ENCODE measurements at places on chromosomes 6 and 20.

- no peak for DNase-seq
Measured at GRCh38 chr20:52820641-52821292, 151.4 kb upstream of the TSHZ2 start.

DNA sequence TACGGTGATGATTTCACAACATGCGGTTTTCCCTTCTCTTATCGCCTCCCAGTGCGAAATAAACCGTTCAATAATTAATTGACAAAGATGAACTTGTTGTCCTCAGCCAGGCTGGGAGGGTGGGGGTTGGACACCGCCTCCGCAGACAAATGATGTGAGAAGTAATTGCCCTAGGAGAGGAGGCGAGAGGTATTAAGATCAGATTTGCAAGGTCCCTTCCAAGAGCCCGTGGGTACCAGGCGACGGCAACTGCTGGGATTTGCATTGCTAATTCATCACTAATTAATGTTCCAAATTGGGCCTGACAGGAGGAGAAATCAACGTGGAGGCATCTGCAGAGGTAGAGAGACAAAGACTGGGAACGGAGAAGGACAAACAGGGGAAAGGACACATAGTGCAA, 90.2 kb upstream of the CCDC167 start:
- no peak for DNase-seq

GRCh38 chr6:110784610-110784979, 30.7 kb downstream of the CDK19 start:
- DNase-seq, result no peak

- DNase-seq, result peak; percentile 71
Measured at GRCh38 chr6:23180504-23181293, 611.3 kb downstream of the HDGFL1 start.

DNA sequence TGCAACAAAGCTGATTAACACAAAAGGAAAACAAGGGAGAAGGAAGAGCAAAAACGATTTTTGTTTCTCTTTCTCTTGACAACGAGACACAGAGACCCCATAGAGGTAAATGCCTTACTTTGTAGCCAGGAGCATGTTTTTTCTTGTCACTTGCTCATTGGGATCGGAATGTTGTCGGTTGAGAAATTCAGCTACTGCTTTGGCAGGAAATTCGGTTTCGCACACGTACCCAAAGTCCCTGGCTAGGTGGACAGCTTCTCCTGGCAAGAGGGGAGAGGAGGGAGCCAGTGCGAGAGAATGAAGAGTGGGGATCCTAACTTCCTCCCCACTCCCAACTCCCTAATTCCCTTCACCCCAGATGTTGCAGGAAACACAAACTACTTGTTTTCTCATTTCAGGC, 14.5 kb downstream of the TFAP2A start:
- no peak for DNase-seq

DNA sequence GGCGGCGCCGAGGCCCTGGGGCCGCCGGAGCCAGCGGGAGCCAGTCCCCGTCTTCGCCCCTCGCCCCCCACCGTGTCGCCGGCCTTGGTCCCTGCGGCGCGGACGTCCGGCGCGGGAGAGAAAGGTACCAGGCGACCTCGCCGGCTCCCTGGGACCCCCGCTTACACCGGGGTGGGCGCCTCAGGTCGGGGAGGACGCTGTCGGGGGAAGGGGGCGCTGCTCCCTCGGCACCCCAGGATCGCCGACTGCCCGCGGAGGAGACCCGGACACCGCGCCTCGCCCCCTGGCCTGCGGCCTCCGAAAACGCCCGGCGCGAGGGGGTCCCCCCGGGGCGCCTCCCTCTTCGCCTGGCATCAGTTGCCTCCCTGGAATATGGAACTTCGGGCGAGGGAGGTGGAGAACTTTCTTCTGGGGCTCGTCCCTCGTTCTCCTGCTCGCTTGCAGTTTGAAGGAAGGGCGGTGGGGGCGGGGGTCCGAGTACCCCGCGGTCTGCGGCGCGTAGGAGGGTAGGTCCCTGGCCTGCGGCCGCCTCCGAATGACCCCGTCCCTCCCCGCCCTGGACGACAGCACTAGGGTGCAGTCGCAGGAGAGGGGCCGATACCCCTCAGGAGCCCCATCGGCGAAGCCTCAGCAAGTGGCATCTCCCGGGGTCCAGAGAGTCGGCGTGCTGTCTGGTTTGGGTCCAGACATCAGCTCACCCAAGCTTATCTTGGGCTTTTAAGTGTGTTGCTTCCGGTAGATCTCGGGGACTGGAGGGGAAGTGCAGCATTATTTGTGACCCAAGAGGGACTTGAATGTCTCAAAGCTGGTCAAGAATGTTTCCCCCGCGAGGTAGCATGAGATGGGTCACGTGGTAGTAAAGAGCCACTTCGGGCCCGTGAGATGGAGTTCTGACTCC, 549 bp downstream of the ANKRD6 start:
- DNase-seq, result no peak

DNA sequence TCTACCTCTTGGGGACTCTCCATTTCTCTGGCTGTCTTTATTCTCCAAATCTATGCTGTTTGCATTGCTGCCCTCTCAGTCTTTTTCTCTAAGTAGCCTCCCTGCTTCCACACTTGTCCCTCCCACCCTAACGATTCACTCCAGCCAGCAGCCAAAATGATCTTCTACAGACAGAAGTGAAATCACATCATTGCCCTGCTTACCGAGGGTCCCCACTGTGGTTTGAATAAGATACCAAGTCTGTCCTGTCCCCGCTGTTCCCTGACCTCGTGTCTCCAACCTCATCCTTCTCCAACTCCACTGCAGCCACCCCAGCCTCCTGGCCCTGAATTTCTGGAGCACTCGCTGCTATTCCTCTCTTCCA, 11.5 kb upstream of the OCSTAMP start:
- DNase-seq, result no peak

DNA sequence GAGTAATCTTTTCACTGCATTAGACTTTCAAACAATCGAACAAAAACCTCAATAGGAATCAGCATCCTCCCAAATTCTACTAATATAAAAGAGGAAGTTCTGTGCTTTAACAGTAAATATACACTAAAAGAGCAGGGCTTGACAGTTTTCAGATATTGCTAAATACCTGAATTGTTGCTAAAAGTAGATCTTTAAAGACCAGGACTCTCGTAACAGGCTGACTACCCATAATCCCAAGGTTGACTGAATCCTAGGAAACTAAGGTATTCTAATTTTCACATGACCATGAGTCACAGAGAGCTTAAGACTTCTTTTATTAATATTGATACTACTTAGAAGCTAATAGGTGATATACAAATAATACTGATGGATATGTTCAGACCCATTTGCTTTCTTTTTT, 10.1 kb downstream of the CD164 start:
- DNase-seq, result no peak

- no peak for DNase-seq
Measured at GRCh38 chr6:164693944-164694343, 615.5 kb downstream of the C6orf118 start.

GRCh38 chr20:24102290-24102689, 113.7 kb upstream of the GGTLC1 start:
- no peak for DNase-seq

DNA sequence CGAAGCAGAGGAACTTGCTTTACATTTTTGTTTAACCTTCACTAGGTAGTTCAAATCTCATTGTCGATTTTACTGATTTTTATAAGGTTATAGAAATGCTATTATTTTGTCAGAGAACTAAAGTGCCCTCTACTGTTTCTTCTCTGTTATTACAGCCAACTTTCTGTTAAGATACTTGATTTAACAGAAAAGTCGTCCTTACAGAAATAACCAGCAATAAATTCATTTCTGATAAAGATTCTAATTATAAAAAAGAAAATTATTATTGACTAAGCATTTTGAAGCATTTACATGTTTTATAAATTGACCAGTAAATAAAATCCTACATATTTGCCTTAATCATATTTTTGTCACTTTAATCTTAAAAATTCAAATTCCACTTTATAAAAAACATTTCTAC, 60.8 kb downstream of the OGFRL1 start:
- DNase-seq, result no peak

- no peak for DNase-seq
Measured at GRCh38 chr6:109455437-109456110, at the start of gene MICAL1. Gene MICAL1 (minus strand): TSS chr6:109455772. CDS start chr6:109454196, 1,576 bp downstream.

GRCh38 chr20:25580711-25581110, 4.6 kb downstream of the NINL start:
- no peak for DNase-seq

- DNase-seq, result no peak
Measured at GRCh38 chr6:36493859-36494258, 51.1 kb downstream of the KCTD20 start.

DNA sequence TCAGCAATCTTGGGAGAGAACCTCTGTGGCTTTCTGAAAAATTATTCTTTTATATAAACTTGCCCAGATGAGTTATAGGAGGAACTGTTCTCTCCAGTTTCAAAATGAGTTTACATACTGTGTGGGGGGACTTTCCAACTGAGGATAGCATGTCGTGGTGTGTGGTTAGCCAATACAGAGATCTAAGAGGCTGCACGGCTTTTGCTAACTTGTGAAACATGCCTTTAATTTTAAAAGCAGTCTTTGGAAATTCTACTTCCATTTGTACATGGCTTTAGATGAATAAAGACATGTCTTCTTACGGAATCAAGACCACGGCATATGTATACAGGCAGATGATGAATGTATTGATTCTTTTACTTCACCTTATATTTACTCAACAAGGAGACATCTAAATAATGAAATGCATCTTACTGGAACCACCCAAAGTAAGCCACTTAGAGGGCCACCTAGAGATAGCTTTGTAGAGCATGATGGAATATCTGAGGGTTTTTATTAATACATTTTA, 39.8 kb downstream of the HIVEP1 start:
- DNase-seq, result no peak

GRCh38 chr20:59376998-59377397, 76.6 kb downstream of the EDN3 start:
- no peak for DNase-seq

DNA sequence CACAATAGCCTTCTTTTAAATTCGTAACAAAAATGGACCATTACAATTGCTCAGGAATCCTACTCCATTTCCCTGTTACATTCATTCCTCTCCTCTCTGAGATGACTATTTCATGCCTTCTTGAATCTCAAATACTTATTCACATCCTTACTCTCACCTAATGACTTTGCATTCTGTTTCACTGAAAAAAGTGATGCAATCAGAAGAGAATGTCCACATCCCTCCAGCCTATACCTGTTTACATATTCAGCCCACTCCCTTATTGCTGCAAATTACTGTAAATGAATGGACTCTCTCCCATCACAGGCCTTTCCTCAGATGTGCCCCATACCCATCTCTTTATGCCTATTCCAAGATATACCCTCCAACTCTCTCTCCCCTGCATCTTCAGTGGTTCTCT, 8.6 kb downstream of the TAAR1 start:
- no peak for DNase-seq

DNA sequence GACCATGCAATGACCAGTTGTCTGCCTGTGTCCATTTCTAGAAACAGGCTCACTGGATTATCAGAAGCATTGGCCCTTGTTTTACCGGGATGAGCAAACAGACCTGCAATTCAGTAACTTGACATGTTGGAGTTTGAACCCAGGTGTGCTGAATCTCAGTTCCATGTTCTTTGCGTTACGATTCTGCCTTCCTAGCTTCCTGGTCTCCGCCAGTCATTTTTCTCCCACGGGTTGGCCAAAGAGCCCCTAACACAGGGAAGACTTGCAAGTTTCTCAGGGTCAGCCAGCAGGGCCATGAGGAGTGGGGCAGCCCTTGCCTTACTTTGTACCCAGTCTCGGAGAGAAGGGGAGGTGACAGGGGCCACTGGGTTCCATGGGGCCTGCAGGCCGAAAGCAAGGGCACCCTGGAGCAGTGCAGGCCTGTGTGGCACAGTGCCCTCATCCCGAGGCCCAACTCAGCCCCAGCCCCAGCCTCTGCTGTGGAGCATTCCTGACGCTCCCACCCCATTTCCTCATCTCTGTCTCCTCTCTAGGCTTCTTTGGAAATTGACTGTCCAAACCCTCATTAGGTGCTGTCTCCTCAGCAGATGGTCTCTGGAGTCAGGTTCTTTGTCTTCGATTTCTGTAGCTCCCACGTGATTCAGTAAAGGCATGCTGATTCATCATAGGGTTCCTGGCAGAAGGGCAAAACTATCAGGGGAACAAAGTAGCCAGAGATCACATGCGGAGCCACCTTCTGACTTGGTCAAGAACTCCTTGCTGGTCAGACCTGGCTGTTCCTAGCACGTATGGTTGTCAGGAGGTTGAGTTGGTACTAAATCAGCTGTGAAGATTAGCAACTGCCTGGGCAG, 23.6 kb downstream of the CDS2 start:
- no peak for DNase-seq

- DNase-seq, result no peak
Measured at GRCh38 chr6:158369241-158369640, 57.0 kb downstream of the TULP4 start.

DNA sequence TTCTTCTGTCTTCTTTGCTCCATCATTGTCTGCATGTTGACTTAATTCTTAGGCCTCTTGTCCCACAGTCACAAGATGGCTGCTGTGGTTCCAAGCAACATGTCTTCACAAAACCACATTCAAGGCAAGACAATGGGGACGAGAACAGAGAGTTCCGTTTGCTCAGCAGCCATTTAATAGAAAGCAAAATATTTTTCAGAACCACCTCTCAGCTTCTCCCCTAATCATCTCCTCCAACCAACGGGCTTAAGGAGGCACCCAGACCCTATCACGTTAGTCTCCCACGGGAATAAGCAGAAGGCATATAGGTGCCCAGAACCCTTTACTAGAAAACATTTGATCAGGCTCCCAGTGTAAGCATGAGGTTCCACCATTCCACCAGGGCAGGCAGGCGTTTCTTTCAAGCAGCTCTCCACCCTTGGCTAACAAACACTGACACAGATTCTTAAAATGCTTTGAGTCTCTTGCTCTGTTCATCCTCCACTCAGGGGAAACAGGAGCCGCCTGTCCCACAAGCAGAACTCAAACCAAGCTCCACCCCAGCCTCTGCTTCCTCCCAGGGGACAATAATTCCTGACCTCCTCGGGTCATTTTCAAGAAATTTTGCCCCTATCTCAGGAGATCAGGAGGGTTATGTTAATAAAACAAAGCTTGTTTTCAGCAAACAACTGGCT, 19.0 kb downstream of the BMP7 start:
- no peak for DNase-seq

- DNase-seq, result no peak
Measured at GRCh38 chr20:64158346-64159285, 5.6 kb upstream of the MYT1 start.

DNA sequence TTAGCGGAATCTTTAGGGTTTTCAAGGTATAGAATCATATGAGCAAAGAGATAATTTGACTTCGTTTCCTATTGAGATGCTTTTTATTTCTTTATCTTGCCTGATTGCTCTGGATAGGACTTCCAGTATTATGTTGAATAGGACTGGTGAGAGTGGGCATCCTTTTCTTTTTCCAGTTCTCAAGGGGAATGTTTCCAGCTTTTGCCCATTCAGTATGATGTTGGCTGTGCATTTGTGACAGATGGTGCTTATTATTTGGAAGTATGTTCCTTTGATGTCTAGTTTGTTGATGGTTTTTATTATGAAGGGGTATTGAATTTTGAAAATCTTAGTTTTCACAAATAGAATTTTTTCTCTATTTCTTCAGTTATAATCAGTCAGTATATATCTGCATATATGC, 656.6 kb upstream of the MAP3K7 start:
- no peak for DNase-seq

GRCh38 chr6:136873748-136874147, 48.4 kb upstream of the SLC35D3 start:
- no peak for DNase-seq

Measured in NCI-H1417 treated with DMSO at 0.1 percent for 48 hours (cell line).